H1 (cell line): ENCODE measurements at places on chromosomes 4 and X.

GRCh38 chr4:52999626-53000025 is 137.5 kb downstream of the RASL11B start:
- DNase-seq: no peak

DNA sequence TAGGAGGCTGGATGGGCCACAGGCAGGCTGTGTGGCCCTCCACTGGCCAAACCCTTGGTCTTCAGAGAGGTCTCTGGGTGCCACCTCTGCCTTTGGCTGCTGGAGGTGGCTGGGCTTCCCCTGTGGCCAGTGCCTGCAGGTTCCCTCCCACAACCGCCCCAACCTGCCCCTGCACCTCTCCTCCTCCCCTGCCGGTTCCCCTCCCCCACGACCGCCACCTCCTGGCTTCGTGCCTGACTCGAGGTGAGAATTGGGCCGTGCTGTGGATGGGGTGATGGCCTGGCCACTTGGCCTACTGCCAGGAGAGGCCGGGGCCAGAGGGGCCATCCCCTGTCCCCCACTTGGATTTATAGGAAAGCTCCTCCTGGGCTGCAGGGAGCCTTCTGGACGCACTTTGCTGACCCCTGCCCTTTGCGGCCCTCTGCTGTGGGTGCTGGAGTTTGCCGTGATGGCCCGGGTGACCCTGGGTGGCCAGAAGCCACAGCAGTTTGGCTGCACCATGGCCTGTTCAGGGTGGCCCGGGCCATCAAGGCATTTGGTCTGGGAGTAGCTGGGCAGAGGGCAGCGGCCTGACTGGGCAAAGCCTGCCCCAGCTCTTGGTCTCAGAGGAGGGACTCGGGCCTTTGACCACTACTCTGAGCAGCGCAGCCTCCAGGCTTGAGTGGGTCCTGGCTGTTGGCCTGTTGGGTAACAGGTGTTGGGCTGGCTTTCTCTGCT is 3.8 kb downstream of the NAT8L start:
- no peak for DNase-seq

- DNase-seq: no peak
Observed at GRCh38 chr4:175326796-175327195, 408.6 kb downstream of the ADAM29 start.

GRCh38 chrX:63354484-63354883 is 3.4 kb upstream of the SPIN4 start:
- no peak for DNase-seq

- no peak for DNase-seq
Observed at GRCh38 chr4:68744368-68744767, 71.4 kb upstream of the UGT2B10 start.

GRCh38 chr4:17701882-17702281 is 79.5 kb downstream of the FAM184B start:
- DNase-seq: no peak

DNA sequence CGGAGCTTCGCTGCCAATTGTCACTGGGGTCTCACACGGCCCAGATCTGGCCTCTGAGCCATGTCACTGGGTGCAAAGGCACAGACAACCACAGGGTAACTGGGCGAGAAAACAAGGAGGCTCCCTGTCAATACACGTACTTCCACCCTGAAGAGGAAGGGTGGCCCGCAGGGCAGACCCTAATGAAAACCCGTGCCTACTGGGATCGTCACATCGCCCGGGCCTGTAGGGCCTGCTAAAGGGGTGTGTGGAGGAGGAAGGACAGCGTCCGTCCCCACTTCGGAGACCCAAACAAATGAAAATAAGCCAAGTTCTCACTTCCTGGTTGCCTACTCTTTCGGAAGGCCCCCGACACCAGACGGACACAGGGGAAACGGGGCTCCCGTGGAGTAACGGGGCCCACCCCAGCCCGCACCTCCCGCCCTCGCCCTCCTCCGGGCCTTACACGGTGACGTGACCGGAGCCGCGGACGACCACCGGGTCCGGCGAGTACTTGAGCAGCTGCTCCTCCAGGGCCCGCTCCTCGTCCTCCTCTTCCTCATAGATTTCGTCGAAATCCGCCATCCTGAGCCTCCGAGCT is 578 bp downstream of the CHIC2 start:
- no peak for DNase-seq

- DNase-seq: no peak
Observed at GRCh38 chrX:64427281-64427680, 32.0 kb upstream of the MTMR8 start.

- DNase-seq: no peak
Observed at GRCh38 chrX:40579900-40580536, 752 bp upstream of the ATP6AP2 start.

DNA sequence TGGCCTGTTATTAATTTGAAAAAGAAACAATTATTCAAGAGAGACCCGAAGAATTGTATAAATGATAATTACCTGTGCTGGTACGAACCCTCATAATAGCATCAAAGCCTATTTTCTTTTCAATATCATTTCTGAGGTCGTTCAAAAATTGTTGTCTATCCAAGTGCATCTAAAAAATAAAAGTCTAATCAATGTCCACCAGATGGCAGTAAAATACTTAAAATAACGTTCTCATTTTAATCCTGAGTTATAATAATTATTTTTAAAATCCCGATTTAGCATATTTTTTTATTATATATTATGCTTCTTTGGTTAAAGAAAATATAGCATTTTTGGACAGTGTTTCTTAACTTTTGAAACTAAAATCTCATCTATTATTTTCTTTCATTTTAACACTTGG is 55.7 kb downstream of the METTL14 start:
- DNase-seq: no peak

- no peak for DNase-seq
Observed at GRCh38 chrX:72467135-72467534, 105.5 kb downstream of the HDAC8 start.

DNA sequence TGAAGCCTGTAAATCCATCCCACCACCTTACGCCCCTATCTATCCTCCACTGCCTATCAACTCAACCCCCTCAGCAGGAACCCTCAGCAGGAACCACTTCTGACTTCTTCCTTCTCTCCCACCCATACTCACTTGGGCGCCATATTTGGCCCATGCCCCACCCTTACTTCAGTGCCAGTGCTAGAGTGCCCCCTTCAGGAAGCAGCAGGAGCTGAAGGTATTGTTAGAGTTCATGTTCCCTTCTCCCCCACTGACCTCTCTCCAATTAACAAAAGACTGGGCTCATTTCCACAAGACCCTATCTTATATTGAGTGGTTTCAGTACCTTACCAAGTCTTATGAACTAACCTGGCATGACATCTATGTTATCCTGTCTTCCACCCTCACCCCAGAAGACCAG is 363.1 kb upstream of the SLIT2 start:
- DNase-seq: no peak

- DNase-seq: no peak
Observed at GRCh38 chrX:124289443-124289842, 43.0 kb upstream of the TEX13D start.

- no peak for DNase-seq
Observed at GRCh38 chr4:185479507-185479971, 8.0 kb upstream of the CCDC110 start.

- DNase-seq: peak; percentile 46
Observed at GRCh38 chrX:138128027-138128671, 562.2 kb downstream of the ZIC3 start.

- no peak for DNase-seq
Observed at GRCh38 chrX:154002215-154002719, 17.4 kb downstream of the IRAK1 start.

GRCh38 chr4:3062471-3062870 is 11.9 kb downstream of the HTT-AS start:
- no peak for DNase-seq
